ENCODE measurements at places on chromosomes 3 and 15.

DNA sequence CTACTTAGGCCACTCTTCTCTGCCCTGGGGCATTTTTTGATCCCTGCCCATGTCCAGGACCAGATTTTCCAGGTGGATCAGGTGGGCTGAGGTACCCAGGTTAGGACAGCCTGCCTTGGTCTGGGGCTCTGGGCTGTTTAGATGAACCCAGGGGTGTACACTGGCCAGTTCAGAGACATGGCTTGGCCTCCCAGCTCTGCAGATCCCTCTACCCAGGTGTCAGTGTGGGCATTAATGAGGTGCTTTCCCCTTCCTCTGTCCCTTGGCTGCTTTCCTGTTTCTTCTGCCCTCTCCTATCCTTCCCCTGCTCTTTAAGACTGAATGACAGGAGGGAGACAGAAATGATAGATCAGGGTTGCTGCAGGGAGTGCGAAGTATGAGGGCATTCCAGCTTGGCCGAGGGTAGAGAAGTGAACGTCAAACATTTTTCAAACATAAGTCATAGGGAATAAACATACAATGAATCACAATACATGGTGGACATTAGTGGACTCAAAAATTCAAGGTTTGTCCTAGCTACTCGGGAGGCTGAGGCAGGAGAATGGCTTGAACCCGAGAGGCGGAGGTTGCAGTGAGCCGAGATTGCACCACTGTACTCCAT is 30.5 kb downstream of the RTP1 start:
- no peak for DNase-seq

DNA sequence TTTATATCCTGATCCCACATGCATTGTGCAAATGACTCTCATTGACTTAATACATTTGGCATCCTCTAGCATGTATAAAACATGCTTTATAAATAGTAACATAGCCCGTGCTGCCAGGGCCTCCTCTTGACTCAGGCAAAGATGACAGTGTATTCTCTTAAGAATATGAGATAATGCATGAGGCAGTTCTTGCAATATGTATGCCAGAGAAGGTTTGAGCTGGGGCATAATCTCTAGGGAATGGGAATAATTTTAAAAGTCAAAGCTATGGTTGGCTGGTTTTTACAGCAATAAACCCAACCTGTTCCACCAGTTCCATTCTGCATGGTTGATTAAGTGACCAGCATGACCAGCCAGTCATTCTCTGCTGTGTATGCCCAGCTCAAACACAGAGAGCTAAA is 179.0 kb upstream of the PFN2 start:
- DNase-seq = no peak

GRCh38 chr3:138009476-138010272 is at the start of gene CLDN18:
CLDN18 (plus strand) TSS chr3:138010165; CDS start chr3:138010226, 61 bp downstream.
- DNase-seq = no peak

GRCh38 chr3:42640771-42641370 is 12.6 kb upstream of the ZBTB47 start:
- no peak for DNase-seq

- DNase-seq = no peak
Measured at GRCh38 chr3:125073390-125073905, 17.7 kb upstream of the HEG1 start.

DNA sequence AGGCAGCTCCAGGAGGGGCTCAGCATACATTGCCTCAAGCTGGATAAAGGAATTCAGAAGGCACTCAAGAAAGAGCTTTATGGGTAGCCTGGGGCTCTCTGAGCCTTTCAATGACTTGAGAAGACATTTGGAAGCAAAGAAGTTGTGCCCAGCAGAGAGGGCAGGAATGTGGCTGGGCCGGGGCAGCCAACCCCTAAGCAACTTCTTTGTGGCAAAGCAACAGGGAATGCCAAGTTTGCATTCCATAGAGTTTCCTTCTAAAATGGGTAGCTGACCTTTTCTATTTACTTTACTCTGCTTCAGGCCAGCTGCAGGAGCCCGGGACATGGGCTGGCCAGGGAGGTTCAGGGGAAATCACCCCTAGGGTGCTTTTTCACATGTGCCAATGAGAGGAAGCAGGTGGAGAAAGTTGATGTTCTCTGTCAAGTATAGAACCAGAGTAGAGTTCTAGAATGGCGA is 45.6 kb downstream of the CCDC12 start:
- no peak for DNase-seq

DNA sequence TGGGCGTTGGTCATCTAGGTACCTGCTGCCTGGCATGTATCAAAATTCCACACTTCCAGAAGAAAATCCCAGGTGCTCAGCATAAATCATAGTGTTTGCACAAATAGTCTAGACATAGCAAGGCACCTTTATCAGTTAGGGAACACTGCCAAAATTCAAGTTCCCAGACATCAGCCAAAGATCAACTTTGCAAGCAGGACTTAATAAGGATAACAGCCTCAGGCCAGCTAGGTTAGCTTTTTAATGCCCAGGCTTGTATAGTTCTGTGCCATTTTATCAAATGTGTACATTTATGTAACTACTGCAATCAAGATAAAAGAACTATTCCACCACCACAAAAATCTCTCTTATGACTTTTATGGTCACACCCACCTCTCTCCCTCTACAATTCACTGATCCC is 30.7 kb downstream of the DZIP3 start:
- DNase-seq = no peak

- DNase-seq = no peak
Measured at GRCh38 chr3:120102674-120103073, 8.4 kb upstream of the GSK3B start.

DNA sequence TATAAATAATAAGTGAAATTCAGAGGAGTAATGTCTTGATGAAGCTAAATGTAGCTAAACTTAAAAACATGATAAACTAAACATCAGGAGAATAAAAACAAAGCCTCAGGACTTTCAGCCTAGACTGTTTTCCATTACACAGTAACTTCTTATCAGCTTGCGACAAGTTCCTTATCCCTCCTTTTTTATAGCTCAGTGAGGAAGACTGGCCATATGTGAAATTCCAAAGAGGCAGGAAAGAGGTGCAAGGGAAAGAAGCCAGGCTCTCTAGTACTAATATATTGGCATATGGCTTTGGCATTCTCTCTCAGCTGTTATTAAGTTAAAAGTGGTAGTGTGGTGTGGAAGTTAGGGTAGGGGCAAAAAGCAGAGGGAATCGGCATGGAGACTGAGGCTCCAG is 4.4 kb downstream of the COX17 start:
- no peak for DNase-seq

DNA sequence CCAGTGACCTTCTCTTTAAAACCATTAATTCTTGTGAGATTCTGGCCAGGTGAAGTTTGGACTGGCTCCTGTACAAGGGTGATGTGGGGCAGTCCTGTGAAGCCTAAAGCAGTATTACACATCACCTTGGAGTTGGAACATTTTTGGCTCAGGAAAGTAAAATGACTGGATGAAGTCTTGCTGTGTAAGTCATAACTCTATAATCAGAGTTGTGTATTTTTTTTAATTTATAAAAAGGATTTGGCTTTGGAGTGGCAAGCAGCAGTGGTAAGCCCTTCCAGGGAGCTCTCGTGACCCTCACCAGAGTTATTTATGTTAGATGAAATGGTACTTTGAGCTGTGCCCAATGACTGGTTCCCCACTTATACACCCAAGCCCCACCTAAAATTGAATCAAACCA is 331.2 kb upstream of the DCBLD2 start:
- DNase-seq = no peak

GRCh38 chr15:88395241-88395640 is 71.9 kb downstream of the MRPL46 start:
- DNase-seq = no peak
